ENCODE measurements at places on chromosomes 16 and 17.

DNA sequence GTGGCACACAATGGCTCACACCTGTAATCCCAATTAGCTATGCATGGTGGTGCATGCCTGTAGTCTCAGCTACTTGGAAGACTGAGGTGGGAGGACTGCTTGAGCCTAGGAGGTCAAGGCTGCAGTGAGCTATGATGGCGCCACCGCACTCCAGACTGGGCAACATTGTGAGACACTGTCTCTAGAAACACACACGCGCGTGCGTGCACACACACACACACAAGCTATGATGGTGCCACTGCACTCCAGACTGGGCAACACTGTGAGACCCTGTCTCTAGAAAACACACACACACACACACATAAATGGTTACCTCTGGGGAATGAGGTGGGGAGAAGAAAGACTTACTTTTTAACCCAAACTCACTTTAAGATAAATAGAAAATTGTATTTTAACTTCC, 16.4 kb downstream of the FBXL20 start:
- no peak for DNase-seq

DNA sequence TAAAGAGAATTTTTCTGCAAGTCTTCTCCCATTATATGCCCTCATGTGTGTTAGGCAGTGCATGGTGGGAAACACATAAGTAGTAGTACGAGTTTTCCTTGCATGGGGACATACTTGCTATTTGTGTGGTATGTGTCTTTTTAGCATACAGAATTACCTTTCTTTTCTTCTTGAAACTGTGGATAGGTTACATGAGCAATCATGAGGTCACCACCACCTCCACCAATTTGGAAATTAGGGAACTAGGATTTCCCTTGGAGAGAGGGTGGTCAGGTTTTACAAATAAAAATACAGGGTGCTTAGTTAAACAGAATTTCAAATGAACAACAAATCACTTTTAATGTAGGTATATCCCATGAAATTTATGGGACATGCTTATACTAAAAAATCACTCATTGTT, 16.3 kb upstream of the AMZ2 start:
- DNase-seq, result no peak

DNA sequence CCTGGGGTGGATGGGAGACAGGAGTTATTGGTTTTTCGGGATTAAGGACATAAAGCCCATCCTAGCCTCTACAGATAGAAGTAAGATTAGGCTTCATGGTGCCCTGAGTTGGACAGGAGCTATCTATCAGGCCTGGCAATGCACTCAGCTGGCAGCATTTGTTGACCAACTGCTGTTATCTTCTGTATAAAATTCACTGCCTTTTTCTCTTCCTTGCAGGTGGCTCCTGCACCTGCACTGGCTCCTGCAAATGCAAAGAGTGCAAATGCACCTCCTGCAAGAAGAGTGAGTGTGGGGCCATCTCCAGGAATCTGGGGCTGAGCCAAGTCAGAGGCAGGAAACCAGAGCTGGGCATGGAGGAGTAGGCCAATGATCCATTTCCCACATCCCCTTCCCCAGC, 579 bp downstream of the MT1A start:
- no peak for DNase-seq

DNA sequence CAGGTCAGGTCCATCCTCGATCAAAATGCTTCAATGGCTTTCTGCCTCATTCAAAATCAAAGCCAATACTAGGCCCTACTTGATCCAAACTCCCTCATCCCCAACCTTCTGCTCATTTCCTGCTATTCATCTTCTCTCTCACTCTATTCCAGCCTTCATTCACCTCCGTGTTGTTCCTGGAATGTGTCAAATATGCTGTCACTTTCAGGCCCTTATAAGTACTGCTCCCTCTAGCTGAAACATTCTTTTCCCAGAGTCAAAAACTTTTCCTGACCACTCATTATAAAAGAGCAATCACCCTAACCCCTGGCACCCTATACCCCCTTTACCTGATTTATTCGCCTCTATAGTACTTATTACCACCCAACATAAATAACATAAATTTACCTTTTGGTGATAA, 303.7 kb upstream of the PMFBP1 start:
- no peak for DNase-seq

DNA sequence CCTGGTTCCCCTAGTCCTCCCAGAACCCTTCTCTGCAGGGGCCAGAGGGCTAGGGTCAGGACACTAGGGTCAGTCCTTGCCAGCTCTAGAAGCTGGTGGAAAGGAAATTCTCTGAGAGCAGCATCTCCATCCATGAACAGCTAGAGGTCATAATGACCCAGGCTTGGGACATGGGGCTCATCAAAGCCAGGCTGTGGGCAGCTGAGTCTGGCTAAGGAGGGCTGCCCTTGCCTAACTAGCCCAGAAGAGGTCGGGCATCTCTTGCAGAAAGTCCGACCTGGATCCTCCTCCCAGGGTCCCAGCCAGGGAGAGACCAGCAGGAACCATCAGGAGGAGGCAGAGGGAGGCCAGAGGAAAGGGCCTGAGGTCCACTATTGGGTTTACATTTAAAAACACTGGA, 4.3 kb downstream of the MPO start:
- no peak for DNase-seq

DNA sequence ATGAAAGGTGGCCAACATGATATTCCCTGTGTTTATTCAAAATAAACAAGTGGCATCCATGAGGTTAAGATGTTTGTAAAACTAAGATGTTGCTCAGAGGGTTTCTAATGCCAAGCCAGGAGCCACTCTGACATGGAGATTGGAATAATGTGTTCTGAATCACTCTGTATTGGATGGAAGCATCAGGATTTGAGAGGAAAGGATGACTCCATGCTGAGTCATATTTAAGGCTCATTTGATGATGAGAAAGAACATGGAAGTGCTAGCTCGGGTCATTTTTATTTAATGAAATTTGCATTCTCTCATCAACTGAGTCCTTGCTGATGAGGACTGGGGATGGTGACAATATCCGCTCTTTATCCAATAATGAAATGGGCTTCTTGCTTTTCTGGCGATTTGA, 6.2 kb downstream of the VAT1L start:
- no peak for DNase-seq
